GM23248 (cell line): ENCODE measurements at places on chromosomes 5 and 9. TPM values are rescaled to one million over a fixed set of nuclear protein-coding genes. Genes with fewer than 3 reads are reported as not detected.

The UNC13B gene
- 11.9 and 15.3 TPM in 2 replicates for total RNA-seq

The LRRTM2 gene
- total RNA-seq: 0.11 and 0.38 TPM in 2 replicates

The STK32A gene
- total RNA-seq: 1.3 and 1.5 TPM in 2 replicates

The CACFD1 gene
- 7.0 and 8.5 TPM in 2 replicates for total RNA-seq

The PCDHA9 gene
- total RNA-seq: not detected in 2 replicates

The ACTBL2 gene
- total RNA-seq: 0.11 and 0.76 TPM in 2 replicates

The SURF4 gene
- total RNA-seq: 638 and 670 TPM in 2 replicates

The SLC36A3 gene
- total RNA-seq: not detected in 2 replicates

The MAP1B gene
- total RNA-seq: 71.7 and 149 TPM in 2 replicates

The SOX30 gene
- not detected in 2 replicates for total RNA-seq

The GKAP1 gene
- total RNA-seq: not detected in 2 replicates

- no peak for DNase-seq
Measured at GRCh38 chr9:68978066-68978465, 35.8 kb downstream of the PRKACG start.

DNA sequence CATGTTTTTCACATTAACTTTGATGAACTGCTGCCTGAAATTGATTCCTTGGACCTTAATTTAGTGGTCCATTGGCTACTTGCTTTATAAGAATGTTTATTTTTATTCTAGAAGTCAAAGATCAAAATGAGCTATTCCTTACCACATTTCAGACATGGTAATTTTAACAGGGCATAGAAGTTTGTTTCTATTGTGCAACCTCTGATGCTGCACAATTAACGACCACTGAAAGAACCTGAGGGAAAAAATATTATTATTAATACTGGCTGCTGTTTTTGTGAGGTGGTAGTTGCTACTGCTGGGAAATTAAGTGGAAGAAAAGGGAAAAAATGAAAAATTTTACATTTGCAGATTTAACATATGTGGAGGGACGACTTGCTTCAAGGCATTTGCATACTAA, 37.9 kb upstream of the RAB3C start:
- DNase-seq: no peak

- no peak for DNase-seq
Measured at GRCh38 chr5:134178096-134178419, 1.3 kb upstream of the SKP1 start.

DNA sequence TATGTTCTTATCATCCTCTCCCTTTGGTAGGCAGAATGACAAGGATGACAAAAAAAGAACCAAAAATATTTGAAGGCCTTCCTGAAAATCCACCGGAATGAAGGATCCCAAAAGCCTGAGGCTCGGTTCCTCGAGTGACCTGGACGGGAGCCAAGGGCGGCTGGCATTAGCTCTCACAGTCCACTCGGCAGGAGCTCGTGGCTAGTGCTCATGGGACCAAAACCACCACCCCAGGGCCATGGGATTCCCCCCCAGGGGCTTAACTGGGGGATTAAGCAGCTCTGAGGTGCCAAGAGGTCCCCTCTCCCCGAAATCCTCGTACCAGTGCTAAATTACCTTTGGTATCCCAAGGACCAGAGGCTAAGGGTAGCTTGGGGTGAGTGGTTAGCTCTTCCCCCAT, 586 bp upstream of the PDZD2 start:
- DNase-seq: peak; percentile 12

DNA sequence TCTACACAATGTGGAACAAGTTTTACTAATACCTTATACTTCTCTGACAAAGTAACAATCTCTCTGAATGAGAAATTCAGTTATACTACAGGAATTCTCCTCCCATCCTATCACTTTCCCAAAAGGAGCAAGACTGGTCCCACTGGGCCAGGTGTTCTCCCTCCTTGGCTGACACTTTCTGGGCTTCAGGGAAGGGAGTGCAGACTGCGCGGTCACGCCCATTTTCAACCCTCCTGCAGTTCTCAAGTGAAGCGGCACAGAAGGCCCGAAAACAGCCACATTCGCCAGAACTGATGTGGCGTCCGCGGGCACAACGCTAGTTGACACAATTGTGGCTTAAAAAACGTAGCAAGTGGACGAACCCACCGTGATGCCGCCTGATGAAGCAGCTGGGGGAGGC, 603 bp downstream of the SAXO1 start:
- no peak for DNase-seq

DNA sequence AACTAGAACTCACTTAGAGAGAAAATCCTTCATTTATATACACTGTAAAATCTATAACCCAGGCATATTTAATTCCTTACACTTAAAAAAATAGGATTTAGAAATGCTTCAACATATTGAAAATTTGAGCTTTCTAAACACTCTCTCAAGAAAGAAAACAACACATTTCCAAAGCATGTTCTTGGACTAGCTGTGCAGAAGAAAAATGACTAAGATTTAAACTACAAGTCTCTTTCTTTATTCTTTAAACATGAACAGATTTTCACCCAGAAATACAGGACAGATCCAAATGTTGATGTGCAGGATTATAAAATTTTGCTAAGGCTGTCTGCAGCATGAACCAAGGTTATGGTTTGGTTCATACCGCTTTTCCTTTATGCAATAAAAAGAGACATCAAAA, 77.7 kb upstream of the TUSC1 start:
- no peak for DNase-seq

GRCh38 chr5:120017513-120017912, 388.2 kb downstream of the FAM170A start:
- DNase-seq: peak; percentile 60

DNA sequence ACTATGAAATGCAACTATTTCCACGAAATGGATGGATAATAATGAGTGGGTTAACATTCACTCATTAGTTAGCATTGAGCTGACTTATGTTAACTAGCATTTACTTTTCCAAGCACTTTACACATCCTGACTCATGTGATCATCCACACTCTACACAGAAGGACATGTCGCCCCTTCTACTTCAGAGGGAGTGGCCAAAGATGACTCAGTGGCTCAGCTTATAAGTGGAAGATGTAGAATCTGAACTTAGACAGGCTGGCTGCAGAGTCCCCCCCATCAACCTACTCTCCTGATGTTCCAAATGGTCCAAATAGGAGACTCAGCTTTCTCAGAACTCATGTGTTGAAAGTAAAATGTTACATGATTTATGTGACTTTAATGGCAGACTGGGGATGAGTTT, 146.0 kb downstream of the ADCY2 start:
- no peak for DNase-seq

- DNase-seq: no peak
Measured at GRCh38 chr5:113217619-113218184, 217.1 kb downstream of the TSSK1B start.

GRCh38 chr5:132437604-132438266, 52.8 kb downstream of the IRF1 start:
- DNase-seq: peak; percentile 90

- DNase-seq: peak; percentile 79
Measured at GRCh38 chr9:136326061-136326760, 1.1 kb upstream of the GPSM1 start.

GRCh38 chr5:142428036-142428772, 103.4 kb upstream of the SPRY4 start:
- no peak for DNase-seq

- no peak for DNase-seq
Measured at GRCh38 chr9:133043449-133044035, 12.7 kb downstream of the GTF3C5 start.

DNA sequence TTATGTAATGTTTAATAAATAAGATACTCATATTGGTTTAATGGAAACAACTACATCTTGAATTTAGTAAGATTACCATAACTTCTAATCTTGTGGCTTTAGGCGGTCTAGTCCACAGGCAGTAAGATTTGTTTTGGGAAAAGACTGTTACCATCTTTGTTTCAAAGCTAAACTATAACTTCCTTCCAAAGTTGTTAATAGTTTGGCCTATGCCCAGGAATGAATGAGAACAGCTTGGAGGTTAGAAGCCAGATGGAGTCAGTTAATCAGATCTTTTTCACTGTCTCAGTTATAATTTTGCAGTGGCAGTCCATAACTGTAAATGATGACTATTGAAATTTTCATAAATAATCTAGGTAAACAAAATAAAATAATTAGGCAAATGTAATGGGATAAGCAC, 241.8 kb upstream of the KLF9 start:
- DNase-seq: no peak

- no peak for DNase-seq
Measured at GRCh38 chr5:92581249-92581648, 999.8 kb downstream of the NR2F1-AS1 start.

GRCh38 chr5:129125819-129126218, 31.3 kb downstream of the ISOC1 start:
- DNase-seq: no peak

GRCh38 chr5:158074992-158075769, 216.2 kb upstream of the CLINT1 start:
- peak; percentile 89 for DNase-seq

GRCh38 chr9:93815135-93815534, 140.0 kb downstream of the BARX1 start:
- DNase-seq: no peak

- no peak for DNase-seq
Measured at GRCh38 chr5:34767180-34767579, 71.8 kb upstream of the TTC23L start.

- no peak for DNase-seq
Measured at GRCh38 chr9:110013064-110013463, 194.9 kb downstream of the C9orf152 start.

DNA sequence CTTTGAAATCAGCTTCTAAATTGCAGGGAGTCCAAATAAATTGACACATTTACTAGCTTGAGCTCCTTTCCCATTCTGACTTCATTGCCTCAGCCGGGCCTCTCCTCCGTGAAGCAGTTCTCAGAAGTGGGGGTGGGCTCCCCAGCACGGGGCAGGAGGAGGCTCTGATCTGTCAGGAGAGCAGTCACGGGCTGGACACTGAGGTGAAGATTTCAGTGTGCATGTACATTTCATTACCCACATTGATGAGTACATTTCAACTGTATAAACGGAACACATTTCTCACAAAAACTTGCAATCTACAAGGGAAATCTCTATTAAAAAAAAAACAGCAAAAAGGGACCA, 195.9 kb downstream of the SEMA6A start:
- DNase-seq: no peak

DNA sequence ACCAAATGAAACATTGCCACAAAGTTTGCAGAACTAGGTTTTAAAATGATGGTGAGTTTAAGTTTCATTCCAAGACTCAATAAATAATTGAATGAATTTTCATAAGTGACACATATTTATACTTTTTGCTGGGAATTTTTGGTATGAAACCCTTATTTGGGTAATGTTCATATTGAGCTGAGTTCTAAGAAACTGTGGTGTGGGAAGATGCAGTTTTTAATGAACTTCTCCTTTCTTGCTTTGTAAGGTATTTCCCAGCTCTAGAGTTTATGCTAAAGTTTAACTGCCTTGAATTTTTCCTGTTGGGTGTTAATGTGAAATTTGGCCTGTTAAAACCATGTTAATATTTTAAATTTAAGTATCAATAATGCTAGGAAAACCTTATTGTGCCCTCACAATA, 15.1 kb downstream of the RABGAP1 start:
- no peak for DNase-seq

DNA sequence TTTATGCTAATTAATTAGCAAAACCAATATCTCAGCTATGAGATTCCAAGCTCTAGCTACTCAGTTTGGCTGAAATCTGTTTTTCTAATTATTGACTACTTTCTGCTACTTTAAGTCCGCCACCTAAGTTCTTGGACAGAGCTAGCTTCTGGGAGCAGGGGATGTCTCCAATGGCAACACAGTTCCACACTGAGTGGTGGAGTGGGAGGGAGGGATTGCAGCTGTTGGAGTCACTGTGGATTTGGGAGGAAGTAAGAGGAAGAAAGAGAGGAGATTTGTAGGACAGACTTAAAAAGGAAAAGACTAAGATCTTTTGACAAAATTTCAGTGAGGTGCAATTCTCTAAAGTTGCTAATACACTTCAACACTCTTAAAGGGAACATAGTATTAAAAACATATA, 450.8 kb downstream of the NFIB start:
- no peak for DNase-seq

DNA sequence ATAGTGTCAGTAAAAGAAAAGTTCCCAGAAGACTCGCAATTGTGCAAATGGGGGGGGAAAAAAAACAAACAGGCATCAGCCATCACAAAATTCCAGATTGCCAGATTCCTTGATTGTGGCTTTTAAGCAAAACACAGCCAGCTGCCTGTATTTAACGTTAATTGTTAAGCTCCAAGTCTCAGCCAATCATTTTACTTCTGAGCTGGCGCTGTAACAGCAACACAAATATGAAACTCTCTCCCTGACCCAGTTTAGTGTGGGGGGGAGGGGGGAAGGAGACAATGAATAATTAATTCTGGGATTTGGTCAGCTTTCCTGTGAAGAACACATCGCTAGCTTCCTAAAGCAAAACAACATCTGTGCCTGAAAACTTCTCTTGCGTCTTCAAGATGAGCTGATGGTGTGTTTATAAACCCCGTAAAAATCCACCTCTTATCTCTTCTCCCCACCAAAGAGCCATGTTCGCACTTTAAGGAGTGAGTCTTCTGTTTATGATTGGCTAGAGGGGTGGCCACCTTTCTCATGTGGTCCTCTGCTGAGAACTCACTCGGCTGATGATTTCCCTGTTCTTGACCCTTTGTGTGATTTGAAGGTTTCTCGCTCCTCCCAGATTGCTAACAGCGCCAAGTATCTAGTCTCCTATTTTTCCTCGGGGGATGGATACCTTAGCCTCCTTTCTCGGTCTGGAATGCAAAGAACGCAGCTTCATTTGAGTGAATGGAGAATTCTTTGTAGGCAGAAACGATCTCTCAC, 160.2 kb upstream of the DAPK1 start:
- peak; percentile 28 for DNase-seq

DNA sequence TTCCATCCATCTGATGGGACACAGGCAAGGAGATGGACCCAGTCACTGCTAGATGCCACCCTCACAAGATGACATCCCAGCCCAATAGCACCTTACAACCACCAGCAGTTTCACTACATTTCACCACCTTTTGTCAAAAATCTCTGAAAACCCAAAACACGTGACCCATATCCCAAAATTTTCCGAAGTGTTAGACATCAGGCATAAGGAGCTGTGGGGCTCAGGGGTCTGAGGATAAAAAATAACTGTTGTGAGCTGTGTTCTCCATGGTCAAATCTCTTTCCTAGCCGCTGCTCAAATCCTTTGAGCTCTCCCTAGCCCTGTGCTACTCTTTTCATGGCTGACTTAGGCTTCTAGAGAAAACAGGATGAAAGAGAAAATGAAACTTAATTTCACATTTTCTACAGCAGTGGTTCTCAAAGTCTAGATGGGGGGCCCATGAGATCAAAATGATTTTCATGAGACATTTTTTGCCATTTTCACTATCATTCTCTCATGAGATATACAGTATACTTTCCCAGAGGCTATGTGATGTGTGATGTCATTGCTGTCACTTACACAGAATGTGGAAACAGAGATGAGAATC, 40.7 kb downstream of the TIMD4 start:
- DNase-seq: no peak

DNA sequence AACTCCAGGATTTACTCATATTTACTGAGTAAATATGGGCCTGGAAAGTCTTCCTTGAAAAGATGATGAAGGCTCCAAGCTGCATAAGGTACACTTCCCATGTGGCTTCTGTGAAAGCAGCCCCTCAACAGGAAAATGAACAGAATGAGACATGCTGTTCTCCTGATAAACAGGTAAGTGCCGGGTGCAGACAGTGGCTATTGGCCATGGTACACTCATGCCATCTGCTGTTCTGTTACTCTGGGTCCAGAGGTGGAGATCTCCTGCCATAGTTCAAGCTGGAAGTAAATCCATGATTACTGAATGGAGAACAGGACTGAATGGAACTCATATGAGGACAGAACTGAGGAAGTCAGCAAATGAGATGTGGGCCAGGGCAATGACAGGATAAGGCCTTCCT, 103.6 kb downstream of the SLIT3 start:
- DNase-seq: no peak
